ENCODE measurements at places on chromosomes 6 and 20.

- DNase-seq: peak; percentile 26
Measured at GRCh38 chr6:3813150-3813780, 35.9 kb upstream of the FAM50B start.

DNA sequence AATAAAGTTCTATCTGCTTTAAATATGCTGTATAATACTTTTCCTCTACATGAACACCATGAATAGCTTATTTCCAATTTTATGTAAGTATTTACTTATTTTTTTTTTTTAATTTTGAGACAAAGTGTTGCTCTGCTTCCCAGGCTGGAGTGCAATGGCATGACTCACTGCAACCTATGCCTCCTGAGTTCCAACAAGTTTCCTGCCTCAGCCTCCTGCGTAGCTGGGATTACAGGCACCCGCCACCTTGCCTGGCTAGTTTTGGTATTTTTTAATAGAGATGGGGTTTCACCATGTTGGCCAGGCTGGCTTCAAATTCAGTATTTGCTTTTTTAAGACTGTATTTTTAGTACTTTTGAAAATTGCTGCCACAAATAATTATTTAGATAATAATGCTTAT is 1365.9 kb downstream of the GRIK2 start:
- no peak for DNase-seq

DNA sequence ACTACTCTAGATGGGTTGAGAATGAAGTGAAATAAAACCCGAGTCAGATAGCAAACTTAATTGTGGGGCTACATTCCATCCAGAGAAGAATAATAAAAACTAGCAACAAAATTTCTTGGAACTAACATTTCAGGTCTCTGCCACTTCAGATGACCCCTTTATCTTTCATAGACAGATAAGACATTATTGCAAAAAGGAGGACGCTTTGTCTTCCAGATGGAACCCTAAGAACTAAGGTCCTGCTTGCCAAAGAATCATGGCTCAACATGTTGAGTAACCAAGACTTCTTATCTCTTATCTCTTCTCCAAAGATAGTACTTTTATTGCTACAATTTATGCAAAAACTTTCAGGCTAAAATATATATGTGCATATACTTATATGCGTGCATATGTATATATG is 221.1 kb upstream of the PREP start:
- no peak for DNase-seq

- peak; percentile 21 for DNase-seq
Measured at GRCh38 chr6:119148098-119148824, 69.8 kb upstream of the FAM184A start.

GRCh38 chr20:48912065-48912464 is 9.4 kb upstream of the ARFGEF2 start:
- DNase-seq: no peak

DNA sequence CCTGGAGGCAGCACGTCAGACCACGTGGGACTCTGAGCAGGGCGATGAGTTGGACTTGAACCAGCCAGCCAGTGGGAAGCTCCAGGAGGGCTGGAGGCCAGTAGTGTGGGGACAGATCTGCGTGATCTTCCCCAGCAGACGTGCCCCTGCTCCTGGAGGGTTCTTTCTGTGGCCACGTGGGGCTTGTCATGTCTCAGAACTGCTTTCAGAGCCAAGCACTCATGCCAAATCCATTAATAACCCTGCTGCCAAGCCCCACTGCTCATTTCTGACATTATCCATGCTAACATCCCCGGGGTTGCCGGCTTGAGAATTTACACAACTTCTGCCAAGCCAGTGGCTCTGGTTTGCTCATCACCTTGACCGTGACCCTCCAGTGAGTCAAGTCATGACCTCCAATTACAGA is 38.3 kb downstream of the SIRPA start:
- no peak for DNase-seq

GRCh38 chr6:20866935-20867703 is 332.9 kb downstream of the CDKAL1 start:
- DNase-seq: no peak

DNA sequence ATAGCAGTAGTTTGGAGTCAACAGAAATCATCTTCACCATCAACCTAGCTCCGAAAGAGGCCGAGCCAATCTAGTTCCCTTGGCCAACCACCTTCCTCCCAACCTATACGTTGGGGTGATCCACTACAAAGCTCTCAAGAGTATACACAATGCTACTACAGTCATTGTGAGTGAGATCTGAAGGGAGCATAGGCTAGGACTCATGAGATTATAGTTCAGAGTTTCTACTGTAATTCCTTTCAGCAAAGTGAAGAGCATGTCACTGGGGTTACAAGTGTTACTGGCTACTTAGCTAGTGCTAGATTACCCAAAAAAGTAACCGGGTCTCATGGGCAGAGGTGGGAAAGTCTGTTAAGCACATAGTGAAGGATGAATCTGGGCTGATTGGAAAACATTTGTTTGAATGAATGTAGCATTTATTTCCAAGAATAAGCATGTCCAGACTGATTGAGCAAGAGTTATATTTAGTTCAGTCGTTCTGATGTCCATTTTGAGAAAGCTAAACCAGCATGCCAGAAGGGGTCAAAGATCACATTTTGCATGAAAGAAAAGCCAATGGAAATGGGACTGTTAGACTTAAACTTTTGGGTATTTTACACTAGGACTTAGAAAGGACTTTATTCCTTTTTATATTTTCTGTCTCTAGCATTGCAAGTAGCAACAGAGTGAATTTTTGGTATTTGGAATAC is 10.5 kb upstream of the ESR1 start:
- no peak for DNase-seq
